BJ (cell line): ENCODE measurements at places on chromosomes 12 and 14.

DNA sequence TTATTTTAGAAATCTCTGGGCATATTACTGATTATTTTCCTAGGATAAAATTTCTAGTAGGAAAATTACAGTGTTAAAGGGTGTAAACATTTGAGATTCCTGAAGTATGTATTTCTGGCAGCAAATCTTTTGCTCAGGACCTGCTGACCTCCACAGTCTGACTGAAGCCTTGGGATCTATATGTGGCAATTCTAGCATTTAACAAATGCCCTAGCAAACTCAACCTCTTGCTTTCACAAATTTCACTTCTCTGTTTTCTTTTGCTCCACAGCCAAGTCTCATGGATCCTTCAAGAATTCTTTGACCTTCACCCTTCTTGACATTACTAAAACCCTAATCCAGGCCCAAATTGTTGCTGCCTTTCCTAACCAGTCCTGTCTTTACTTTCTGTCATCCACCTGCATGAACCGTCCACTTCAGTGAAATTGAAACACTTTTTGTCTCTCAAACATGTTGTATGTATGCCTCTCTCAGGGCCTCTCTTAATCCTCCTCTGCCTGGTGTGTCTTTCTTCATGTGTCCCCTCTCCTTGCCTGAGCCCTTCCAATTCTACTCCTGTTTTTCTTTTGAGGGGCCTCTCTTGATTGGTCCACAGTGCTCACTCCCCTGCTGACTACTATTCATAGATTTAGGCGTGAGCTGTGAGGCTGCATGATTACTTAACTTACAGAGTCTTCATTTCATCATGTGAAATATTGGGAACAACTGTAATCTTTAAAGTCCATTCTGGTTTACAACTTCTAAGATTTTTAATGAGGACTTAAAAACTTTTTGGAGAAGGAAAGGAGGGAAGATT, 5.1 kb upstream of the DYRK4 start:
- DNase-seq: no peak

GRCh38 chr12:69653703-69654102, 43.0 kb upstream of the LRRC10 start:
- DNase-seq: no peak

- no peak for DNase-seq
Measured at GRCh38 chr12:10190558-10191388, 11.9 kb downstream of the TMEM52B start.

DNA sequence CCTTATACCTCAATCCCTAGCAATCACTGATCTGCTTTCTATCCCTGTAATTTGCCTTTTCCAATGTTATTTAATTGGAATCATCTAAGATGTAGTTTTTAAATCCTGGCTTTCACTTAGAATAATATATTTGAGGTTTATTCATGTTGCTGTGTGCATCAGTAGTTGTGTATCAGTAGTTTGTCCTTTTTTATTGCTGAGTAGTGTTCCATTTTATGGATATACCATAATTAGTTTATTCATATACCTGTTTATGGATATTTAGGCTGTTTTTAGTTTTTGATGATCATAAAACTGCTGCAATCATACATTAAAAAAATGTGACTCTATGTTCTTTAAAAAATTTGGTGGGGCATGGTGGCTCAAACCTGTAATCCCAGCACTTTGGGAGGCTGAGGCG, 43.7 kb downstream of the FUT8 start:
- DNase-seq: no peak

GRCh38 chr12:53612978-53613377, 13.2 kb downstream of the ATF7 start:
- no peak for DNase-seq

- no peak for DNase-seq
Measured at GRCh38 chr12:52246720-52247621, 13.9 kb downstream of the KRT7 start.

GRCh38 chr12:104498211-104498801, 41.6 kb downstream of the CHST11 start:
- no peak for DNase-seq

- no peak for DNase-seq
Measured at GRCh38 chr14:97806891-97807290, 1009.7 kb downstream of the VRK1 start.

DNA sequence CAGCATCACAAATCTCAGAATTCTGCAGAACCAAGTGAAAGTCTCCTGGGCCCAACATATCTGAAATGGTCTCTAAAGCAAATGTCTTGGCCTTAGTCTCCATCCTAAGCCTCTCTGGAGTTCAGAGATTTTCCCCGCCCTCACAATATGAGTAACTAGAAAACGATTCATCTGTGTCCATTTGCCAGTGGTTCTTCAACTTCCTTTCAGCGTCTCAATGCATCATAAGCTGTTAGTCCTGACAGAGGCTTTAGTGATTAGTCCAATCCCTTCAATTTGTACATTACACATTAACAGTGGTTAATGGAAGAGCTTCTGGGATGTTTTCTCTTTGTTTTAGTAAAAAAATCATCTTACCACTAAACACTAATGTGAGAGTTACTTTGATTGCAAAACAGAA, 17.4 kb downstream of the NPC2 start:
- DNase-seq: no peak

DNA sequence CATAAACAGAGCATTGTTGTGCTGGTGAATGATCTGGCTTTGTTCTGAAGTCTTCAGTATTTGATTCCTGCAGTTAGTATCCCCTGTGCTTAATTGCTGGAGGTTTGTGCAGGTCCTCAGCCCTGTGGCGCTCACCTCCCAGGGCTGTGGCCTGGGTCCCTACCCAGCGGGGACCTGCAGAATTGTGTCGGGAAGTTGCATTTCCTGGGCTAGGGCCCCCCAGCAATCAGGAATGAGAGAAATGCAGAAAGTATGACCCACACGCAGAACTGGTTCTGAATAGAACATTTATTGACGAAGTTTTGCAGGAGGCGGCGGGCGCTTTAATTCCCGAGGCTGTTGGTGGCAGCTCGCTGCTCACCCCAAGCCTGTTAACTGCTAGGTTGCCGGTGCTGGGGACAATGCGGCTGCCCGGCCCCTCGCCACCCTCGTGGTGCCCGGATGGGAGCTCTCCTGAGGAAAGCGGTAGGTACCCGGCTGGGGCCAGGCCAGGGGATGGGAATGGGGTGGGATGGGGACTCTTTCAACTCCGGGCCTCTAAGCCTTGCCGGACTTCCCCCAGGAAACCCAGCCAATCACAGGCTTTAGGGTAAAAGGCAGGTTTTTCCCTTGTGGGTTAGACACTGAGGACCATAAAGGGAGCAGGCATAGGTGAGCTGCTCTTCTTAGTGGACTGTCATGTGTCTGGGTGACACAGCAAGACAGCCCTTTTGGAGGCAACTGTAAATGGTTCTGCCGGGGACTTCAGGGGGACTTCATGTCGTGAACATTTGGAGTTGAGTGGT, 11.6 kb downstream of the PLEKHG3 start:
- no peak for DNase-seq

- no peak for DNase-seq
Measured at GRCh38 chr12:76250256-76250655, 98.0 kb downstream of the BBS10 start.
